ENCODE measurements at places on chromosomes 12 and 14.

DNA sequence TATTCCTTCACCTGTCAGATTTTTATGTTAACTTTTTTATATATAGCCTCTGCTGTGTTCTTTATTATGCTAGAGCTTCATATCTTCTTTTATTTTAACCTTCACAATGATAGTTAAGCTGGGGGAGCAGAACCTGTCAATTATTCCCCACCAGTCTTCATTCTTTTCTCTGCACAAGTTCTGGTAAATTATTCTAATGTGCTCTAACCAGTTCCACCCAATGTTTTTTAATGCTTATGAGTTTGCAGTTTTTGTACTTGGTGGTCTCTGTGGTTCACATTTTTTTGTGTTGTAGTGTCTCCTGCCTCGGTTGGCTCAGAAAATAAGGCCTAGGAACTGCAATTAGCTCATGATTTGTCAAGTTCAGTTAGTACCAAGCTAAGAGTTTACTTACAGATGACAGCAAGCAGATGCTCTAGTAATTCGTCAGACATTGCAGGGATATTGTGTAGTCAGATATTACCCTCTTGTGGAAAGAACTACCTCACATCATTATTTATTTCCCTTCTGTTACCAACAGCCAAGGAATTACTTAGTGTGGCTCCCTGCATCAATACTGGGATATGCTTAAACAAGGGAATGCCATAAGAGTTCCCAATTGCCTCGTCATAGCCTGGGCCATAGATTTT is 14.5 kb downstream of the DYRK2 start:
- DNase-seq, result no peak

- no peak for DNase-seq
These were observed 29.2 kb downstream of the GLRX5 start for GRCh38 chr14:95564060-95564459.

- no peak for DNase-seq
These were observed 130.5 kb downstream of the TMTC1 start for GRCh38 chr12:29653286-29653685.

DNA sequence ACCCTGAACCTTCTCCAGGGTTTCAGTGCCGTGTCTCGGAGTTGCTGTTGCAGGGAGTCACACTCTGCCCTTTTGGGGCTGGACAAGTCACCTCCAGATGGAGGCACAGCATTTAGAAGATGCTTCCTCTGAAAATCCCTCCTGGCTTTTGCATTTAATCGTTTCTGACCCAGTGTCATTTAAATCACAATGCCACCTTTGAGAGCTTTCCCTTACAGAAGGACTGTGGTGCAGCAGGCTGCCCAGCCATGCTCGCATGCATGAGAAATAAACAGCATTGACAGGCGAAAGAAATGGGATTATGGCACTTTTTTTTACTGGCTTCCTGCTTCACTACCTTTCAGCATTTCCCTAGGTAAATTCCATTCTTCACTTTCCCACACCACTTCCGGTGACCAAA is 113.4 kb upstream of the DYRK2 start:
- DNase-seq, result no peak

DNA sequence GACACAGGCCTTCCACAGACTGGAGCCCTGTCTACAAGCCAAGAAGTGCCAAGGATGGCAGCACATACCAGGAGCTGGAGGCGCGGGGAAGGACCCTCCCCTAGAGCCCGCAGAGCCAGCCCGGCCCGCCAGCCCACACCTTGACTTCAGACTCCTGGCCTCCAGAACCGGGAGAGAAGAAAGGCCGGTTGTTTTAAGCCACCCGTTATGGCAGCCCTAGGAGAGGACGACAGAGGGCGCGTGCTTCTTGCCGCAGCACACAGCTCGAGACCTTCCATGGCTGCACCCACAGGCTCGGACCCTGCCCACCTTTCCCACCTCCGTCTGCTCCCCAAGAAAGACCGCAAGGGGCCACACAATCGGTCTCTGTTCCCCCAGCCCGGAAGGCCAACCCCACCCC is 53.7 kb downstream of the RNF34 start:
- DNase-seq, result no peak

DNA sequence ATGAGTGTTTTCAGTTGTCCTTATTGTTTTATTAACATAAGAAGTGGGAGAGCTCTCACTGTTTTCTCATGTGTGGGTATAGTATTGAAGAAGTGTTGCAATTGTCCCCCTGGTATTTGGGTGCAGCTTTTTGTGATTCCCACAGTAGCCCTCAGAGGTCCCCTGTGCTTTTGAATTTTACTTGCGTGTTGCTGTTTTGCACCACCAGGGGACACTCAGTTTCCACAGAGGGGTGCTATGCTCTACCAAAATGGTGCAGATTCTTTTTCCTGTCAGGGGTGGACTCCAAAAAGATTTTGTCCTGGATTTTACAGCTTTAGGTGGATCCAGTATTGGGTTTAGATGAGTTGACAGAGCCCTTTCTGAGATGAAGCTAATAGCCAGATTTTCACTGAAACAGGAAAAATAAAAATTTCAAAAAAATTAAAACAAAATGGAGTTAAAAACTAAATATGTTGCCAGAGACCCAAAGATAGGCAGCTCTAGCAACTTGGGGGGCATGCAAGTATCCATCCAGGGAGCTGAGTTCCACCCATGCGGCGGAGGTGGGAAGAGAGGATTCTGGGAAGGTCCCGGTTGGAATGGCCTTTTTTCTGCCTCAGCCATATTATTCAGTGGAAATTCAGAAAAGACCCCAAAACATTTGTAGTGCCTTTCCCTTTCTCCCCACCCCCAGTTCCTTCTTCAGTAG is 50.2 kb downstream of the TTLL5 start:
- DNase-seq, result no peak

DNA sequence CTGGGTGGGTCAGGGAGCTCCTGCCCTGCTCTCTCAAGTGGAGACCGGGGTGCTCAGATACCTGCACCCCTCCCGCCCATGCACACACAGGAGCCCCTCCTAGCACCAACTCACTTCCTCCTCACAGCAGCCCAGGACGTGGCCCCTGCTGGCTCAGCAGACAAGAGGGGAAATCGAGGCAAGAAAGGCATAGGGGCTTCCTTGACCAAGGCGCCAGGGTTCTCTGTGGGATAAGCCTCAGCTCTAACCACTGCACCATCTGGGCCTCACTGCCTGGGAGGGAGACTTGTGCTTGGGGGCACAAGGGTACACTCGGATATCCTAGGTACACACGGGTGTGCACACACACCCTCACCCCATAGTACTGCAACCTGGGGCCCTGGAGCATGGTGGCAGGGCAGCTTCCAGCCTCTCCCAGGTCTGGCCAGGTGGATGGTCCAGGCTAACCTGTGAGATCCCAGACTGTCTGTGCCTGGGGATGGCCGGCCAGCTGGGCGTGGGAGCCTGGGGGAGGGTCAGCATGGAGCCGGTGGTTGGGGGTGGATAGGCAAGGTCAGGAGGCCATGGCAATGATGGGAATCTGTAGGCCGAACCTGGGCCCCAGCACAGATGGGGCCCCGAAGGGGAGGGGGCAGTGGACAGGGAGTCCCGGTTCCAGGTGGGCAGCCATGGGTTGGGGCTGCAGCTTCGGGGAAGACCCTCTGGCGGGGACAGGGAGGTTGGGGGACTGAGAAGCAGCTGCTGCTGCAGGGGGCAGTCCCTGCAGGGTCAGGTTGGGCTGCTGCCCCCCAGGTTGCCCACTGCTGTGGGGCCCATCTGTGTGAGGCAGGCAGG is 312.4 kb downstream of the TMEM121 start:
- no peak for DNase-seq

DNA sequence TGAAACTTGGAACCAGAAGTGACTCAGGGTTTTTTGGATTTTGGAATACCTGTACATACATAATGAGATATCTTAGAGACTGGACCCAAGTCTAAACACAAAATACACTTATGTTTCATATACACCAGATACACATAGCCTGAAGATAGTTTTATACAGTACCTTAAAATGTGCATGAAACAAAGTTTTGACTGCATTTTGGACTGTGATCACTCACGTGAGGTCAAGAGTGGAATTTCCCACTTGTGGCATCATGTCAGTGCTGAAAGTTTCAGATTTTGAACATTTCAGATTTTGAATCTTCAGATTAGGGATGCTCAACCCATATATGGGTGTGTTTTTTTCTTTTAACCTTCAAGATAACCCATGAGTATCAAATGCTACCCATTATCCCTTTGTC is 6.6 kb downstream of the SBNO1 start:
- DNase-seq, result no peak

DNA sequence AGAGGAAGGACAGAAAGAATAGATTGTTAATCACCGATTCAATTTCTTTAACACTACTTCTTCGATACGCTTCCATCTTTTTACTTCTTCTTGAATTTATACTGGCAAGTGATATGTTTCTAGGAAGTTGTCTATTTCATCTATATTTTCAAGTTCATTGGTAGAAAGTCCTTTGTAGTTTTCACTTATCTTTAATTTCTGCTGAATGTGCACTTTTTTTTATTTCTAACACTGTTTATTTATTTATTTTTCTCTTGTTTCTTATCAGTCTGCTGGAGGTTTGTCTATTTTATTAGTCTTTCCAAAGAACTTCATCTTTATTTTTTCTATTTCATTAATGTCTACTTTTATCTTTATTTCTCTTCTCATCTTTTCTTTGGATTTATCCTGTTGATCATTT is 63.6 kb downstream of the SIX1 start:
- DNase-seq, result no peak

DNA sequence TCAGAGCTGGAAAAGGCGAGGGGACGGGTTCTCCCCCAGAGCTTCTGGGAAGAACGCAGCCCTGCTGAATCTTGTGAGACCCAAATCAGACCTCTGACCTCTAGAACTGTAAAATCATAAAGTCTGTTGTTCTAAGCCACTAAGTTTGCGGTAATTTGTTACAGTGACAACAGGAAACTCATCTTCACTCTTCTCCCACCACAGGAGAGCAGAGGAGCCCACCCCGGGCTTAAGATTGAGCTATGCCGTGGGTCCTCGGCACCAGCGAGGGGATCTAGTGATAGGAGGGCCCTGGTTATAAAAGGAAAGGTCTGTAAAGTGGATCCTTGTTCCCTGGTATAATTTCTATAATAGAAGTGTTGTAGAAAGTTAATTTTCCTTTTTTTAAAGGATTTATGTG is 7.6 kb downstream of the MLXIP start:
- no peak for DNase-seq

- no peak for DNase-seq
These were observed 206.4 kb upstream of the GRIP1 start for GRCh38 chr12:66885115-66885875.

DNA sequence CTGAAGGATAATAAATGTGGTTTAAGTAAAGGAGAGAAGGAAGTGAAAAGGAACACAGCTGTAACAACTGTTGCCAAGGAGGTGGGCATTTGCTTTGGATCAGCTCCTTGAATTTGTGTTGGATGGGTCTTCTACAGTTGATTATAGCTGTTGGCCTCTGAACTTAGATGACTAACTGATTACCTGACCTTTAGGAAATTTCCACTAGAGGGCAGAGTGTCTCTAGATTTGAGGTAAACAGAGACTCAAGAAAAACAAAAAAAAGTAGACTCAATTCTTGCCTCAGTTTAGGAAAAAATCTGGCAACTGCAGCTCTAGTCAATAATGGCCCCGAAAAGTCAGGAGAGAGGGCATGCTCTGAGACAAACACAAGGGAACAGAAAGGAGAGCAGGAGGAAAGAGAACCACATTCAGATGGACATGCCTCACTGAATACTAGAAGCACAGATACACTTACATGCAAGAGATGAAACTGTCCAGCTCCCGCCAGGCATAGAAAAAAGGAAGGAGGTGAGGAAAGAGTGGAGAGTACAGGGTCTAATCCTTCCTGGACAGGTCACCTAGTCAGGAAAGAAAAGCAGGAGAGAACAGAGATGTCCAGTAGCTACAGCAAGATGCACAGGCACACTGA is 20.6 kb downstream of the COX14 start:
- DNase-seq, result no peak

- no peak for DNase-seq
These were observed 1.5 kb downstream of the BLOC1S1 start for GRCh38 chr12:55717011-55718007.

DNA sequence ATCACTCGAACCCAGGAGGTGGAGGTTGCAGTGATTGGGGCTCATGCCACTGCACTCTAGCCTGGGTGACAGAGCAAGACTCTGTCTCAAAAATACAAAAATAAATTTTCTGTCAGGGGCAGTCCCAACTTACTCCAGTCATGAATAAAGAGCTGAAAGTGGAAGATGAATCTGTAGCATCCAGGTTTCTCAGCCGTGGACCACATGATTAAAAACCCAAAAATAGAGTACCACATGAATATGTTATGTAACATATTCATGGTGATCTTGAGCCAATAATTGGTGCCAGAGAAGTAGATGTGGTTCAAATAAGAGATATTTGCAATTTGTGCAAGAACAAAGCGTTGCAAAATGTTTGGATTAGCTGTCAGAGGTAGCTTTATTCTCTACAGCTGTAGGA is 23.1 kb downstream of the SPIC start:
- no peak for DNase-seq

DNA sequence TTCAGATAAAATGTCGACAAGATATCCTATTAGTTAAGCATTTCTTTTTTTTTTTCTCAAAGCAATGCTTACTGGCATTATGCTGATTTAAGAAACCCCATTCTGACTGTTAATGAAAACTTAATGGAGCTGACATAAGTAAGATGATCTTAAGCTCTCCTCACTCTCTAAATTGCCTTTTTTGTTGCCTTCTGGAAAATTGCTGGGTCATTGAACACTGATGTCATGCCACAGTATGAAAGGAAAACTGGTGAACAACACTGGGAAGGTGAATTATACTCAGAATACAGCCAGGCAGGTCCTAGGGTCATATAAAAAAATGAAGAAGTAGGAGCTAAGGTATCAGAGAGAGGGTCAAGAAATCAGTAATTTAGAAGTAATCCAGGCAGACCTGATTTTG is 179.9 kb downstream of the BTG1 start:
- DNase-seq, result no peak

- no peak for DNase-seq
These were observed 23.1 kb downstream of the ABCB9 start for GRCh38 chr12:122943196-122943595.

- DNase-seq, result no peak
These were observed 71.4 kb downstream of the SLC41A2 start for GRCh38 chr12:104886418-104887401.

GRCh38 chr12:12999271-12999958 is 650 bp downstream of the HEBP1 start:
- no peak for DNase-seq

DNA sequence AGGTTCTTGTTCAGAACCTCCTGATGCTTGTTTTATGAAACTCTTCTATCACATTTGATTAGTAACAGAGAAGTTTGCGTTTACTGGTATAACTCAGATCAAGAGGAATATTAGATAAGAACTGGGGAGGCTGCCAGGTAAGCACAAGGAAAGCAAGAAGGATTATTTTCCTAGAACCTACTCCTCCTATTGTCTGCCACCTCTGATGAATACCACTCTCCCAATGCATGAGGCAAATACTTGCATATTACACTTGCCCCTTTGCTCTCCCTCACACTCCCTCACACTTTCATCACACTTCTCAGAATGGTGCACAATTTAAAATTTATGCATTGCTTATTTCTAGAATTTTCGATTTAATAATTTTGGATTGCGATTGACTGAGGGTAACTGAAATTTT is 43.6 kb downstream of the LIN7A start:
- no peak for DNase-seq
